ENCODE measurements at places on chromosomes 11 and 22.
A peak's percentile ranks its signal among the peaks of the same experiment; 100 is the strongest.

- DNase-seq: no peak
Measured at GRCh38 chr22:43980996-43981395, 25.8 kb downstream of the SAMM50 start.

GRCh38 chr22:21778705-21779363 lies 43.2 kb upstream of the YPEL1 start:
- no peak for DNase-seq

DNA sequence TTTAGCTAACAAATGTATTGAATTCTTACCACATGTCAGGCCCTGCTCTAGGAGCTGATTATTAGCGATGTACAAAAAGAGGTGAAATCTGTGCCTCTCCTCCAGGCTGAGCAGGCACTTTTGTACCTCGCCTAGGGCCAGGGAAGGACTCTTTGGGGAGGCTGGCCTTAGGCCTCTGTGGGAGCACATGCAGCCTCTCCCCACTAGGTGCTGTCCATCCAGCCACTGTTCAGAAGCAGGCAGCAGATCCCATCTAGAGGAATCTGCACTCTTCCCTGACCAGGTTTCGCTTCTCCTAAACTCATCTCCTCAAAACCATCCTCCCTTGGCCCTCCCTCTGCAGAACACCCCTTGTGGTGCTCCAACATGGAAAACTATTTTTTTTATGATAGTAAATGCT lies 51.9 kb upstream of the WT1 start:
- DNase-seq: no peak

DNA sequence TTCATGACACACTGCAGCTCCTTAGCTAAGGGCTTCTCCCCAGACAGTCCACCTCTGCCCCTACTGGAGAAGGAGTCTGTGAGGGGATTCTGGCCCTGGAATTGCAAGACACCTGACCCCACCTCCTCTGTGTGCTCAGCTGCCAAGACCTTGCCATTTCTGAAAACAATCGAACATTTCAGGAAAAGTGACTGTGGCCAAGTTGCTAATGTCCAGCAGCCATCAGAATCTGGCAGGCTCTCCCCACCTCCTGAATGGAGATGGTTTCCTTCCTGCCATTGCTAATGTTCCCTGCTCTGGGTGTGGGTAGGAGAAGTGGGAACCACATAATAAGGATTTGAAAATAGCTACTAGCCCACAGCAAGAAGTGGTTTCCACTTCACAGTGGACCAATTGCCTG lies 127.2 kb upstream of the ALX4 start:
- no peak for DNase-seq

DNA sequence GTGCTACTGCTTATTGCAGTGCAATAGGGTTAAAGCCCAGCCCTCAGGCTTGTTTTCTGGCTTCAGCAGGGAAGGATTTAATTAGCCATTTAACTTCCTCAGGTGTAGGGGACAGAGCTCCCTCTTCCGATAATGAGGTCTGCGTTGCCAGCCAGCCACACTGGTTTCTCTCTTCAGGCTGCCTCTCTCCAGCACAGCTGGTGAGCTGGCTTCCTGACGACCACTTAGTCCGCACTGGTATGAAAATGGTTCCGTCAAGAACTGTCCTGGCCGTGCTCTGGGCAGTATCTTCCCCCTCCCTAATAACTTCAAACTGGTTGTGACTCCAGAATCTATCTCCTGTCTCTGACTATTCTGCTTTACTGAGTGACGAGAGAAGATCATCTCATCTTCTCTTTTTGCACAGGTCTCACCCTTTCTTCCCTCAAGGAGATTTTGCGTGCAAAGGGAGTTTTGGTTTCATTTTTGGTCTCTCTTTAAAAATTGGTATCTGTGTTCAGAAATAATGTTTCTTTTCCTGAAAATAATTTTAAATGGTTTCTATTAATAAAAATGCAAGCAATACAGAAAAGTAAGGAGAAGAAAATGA lies 49.2 kb downstream of the CNTN5 start:
- peak; percentile 11 for DNase-seq

GRCh38 chr11:82883853-82884252 lies 16.4 kb downstream of the PRCP start:
- DNase-seq: no peak

DNA sequence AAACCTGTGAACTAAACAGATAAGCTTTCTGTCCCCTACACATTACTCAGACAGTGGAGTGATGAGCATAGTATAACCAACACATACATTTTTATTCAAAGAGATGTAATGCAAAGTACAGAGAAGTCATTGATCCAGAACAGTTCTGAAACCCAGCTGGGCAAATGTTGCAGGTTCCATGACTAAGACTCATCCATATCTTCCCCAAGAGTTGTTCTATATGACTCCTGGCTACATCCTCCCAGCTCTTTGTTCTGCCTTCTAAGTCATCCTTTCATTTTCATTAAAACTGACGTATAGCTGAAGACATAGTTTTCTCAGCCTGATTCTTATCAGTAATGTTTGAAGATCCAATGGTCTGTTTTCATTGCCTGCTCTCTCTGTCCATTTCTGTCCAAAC lies 47.3 kb downstream of the PLAAT5 start:
- no peak for DNase-seq

DNA sequence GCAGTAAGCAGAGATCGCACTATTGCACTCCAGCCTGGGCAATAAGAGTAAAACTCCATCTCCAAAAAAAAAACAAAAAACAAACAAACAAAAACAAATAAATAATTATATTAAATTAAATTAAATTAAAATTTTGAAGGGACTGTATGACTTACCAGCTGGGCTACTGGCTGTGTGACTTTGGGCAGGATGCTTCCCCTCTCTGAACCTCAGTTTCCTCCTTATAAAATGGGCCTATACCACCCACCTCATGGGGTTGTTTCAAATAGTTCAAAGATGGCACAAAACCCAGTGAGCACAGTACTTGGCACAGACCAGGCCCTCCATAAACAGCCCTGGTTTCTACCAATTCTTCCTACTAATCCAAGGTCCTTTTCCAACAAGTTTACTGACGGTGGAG lies 34.9 kb downstream of the ASCC2 start:
- no peak for DNase-seq

DNA sequence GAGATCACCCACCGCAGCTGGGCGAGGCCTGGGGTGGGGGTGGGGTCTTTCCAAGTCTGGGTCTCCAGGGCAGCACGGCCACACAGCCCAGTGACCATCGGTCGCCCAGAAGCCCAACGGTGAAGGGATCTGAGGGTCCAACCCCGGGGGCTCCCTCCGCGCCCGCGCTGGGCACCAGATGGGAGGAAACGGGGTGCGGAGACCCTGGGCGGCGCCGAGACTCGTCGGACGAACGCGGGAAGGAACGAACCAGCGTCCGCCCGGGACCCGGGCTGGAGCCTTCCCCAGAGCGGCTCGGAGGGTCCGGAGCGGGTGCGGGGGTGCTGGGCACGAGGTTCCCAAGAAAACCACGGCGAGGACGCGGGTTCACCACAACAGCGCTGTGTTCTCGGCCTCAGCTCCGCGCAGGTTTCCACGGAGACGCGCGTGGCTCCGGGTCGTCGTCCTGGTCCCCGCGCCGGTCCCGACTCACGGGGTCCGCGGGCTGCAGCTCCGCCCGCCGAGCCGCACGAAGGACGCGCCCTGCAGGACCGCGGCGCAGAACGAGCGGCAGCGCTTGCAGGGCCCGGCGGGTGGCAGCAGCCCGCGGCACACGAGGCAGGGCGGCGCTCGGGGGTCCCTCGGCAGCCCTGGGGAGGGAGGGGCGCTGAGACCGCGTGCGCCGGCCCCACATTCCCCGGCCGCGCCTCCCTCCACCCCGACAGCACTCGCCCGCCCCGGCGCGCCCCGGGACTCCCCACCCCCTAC lies 2.3 kb upstream of the IL17REL start:
- DNase-seq: peak; percentile 15

DNA sequence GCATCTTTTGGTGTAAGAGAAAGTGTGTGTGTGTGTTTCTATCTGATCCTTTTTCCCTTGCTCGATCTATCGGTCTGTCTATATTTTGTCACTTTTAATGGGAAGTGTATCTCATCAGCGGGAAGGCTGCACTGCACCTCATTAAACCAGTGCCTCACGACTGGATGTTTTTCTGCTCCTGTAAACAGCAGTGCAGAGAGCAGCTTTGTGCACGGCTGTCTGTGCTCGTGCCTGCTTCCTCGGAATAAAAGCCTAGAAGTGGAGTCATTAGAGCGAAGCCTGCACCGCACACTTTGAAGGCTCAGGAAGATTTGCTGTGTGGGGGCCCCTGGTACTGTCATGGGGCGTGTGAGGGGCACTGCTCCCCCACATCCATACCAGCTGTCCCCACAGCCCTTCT lies 27.0 kb upstream of the PARVG start:
- peak; percentile 87 for DNase-seq

GRCh38 chr11:45662096-45662664 lies 3.2 kb downstream of the CHST1 start:
- no peak for DNase-seq
